ENCODE measurements at places on chromosomes 12 and 14. TPM values are rescaled to one million over a fixed set of nuclear protein-coding genes. Genes with fewer than 3 reads are reported as not detected.

DNA sequence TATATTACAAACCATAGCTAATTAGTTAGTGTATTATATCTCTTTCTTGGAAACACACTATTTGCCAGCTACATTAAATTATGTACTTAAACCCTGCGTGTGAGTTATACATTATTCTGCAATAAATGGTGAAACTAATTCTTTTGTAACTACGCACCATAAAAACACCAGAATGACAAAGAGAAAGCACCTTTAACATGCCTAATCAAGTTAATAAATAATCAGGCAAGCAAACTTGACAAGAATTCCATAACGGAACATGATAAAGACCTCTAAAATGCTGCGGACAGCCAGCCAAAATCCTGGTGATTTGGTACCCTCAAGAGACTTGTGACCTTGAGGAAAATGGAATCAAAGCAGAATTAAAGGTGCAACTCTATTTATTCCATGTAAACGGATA, 375.3 kb upstream of the KITLG start:
- no peaks in the 10 kb centered on the region for H3K27me3 ChIP-seq
- no peaks in the 10 kb centered on the region for H3K36me3 ChIP-seq
- H3K27ac ChIP-seq, result no peak overlapping the region
- no peak overlapping the region for H3K4me3 ChIP-seq

DNA sequence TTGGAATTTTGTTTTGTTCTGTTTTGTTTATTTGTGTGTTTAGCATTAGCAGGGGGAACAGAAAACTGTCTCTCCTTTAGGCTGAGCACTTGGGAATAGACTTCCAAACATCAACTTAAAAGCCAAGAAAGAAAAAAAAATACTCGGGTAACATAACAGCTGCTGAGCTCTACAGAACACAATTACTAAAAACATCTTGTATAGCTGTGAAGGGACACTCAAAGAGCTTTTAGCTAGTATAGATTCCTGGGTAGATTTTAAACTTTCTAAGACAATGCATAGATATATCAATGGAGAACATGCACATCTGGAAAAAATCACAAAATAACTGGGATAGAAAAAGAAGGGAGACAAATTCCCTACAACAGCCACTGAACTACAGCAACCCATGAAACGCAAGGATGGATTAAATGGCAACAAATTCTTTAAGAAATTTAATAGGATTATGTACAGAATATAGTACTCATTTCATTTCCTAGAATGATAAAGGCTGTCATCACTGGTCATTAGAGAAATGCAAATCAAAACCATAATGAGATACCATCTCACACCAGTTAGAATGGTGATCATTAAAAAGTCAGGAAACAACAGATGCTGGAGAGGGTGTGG, 174.3 kb upstream of the KRR1 start:
- H3K4me1 ChIP-seq, result no peaks in the 10 kb centered on the region
- no peak overlapping the region for H3K4me3 ChIP-seq
- DNase-seq, result no peak
- H3K36me3 ChIP-seq, result no peaks in the 10 kb centered on the region
- H3K27ac ChIP-seq, result no peak overlapping the region

DNA sequence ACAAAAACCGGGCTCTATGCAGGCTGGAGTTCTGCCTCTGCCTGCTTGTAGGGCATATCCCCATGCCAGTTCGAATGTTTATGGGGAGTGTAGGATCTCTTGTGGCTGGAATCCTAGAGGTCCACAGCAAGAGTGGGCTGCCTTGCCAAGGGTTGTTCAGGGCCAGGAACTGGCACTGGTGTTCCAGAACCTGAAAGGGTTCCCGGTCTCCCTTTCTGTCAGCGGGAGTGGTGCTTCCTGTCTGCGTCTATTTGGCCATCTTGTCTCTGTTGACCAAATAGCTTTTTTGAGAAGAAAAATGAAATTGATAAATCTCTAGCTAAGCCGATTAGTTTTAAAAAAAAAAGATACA, 17.8 kb downstream of the OLR1 start:
- H3K27me3 ChIP-seq, result no peaks in the 10 kb centered on the region
- H3K4me3 ChIP-seq, result no peak overlapping the region
- H3K27ac ChIP-seq, result no peak overlapping the region

- H3K4me1 ChIP-seq, result peaks cover 12% of the 10 kb centered on the region
- H3K4me3 ChIP-seq, result no peak overlapping the region
- H3K27me3 ChIP-seq, result no peaks in the 10 kb centered on the region
- H3K27ac ChIP-seq, result peak overlapping the region; percentile 67
- peak; percentile 92 for DNase-seq
- H3K36me3 ChIP-seq, result peaks cover 1% of the 10 kb centered on the region
Observed at GRCh38 chr14:68535404-68536017, 257.4 kb downstream of the ZFP36L1 start.

DNA sequence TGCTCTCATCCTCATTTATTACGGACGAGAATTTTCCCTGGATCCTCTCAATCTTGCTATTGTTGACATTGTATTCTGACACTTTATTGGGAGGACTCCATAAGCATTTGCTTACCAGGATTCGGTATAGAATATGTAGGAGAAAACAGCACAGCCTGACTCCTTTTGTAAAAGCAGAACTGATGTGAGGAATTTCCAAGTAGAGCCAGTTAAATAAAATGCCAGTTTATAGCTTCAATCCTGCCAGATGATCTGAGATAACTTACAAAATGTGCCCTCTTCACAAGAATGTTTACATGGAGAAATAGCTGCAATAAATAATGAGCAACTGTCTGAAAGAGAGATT, 332.9 kb upstream of the PRICKLE1 start:
- peaks cover 14% of the 10 kb centered on the region for H3K4me1 ChIP-seq
- H3K27me3 ChIP-seq, result no peaks in the 10 kb centered on the region
- no peaks in the 10 kb centered on the region for H3K36me3 ChIP-seq
- H3K4me3 ChIP-seq, result no peak overlapping the region
- DNase-seq, result no peak

DNA sequence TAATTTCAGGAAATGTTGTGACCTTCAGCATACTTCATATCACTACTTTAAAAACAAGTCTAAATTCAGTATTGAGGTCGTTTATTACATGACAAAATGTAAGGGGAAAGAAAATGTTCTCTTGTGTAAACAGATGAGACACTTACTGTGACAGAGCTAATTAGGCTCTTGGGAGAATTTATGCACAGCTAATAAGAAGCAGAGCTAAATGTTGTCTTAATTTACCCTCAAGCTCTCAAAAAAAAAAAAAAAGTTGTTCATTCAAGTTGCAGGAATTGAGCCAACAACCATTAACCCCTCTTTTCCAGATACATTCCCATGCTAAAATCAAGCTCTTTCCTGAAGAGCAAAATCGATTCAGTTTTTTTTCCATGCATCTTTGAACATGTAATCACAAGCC, 1419.4 kb downstream of the FSCB start:
- H3K4me1 ChIP-seq, result no peaks in the 10 kb centered on the region
- no peak overlapping the region for H3K27ac ChIP-seq
- H3K27me3 ChIP-seq, result no peaks in the 10 kb centered on the region
- DNase-seq, result no peak
- no peaks in the 10 kb centered on the region for H3K36me3 ChIP-seq
- no peak overlapping the region for H3K4me3 ChIP-seq

KCNMB4 gene
- total RNA-seq, result 2.6 TPM

KRT6B gene
- 7.7 TPM for total RNA-seq
